ENCODE measurements at places on chromosomes 13 and 19.

GRCh38 chr19:18883526-18884304, 12.2 kb downstream of the CERS1 start:
- DNase-seq, result no peak

- DNase-seq, result no peak
Observed at GRCh38 chr19:4415352-4415751, 12.9 kb downstream of the CHAF1A start.

DNA sequence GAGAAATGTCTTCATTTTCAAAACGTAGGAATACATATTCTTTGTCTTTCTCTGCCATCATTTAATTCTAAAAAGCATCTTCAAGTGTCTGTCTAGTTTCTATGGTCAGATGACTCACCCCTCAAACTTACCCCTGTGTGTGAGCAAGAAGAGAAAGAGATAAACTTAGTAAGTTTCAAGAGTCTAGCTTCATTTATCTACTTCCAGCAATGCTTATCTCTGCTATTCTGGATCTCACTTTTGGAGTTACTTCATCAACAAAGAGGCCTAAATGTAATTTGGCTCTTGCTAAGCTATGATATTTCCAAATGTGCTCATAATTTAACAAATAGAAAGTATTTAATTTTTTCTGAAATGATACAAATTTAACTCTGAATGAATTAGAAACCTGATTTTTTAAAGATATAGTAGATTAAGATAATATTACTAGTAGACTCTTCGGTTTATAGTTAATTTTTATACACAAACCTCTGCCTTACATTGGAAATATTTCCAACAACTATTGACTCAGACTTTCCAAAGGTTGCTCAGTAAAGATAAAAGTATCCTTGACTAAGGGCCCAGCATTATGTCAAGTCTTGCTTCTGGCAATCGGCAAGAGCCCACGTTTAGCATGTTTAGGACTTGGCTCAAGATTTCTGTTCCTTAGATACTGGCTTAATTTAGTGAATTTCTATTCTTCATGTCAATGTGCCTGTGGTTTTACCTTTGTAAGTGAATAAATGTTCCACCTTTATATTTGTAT, 1511.0 kb upstream of the SLC10A2 start:
- DNase-seq, result no peak

- no peak for DNase-seq
Observed at GRCh38 chr13:42035905-42036521, 12.4 kb upstream of the DGKH start.

- DNase-seq, result no peak
Observed at GRCh38 chr19:30861919-30862318, 487.3 kb downstream of the TSHZ3 start.

GRCh38 chr13:100423375-100423774, 165.2 kb downstream of the GGACT start:
- DNase-seq, result no peak

DNA sequence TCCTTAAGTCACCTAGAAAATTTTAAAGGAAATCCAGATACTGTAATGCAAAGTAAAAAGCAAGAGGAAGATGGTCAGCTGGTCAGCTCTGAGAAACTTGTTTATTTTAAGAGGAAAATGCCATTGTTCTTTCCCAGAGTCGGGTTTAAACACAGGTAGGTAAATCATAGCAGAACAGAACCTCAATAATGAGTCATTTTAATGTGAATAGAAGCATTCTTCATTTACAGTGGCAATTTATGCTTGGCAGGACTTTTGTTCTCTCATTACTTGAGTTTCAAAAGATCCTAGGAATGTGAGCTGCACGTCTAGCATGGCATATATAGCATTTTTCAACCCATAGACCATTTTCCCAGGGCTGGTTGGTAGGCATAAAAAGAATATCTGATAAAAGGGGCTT, 132.3 kb downstream of the LIG4 start:
- no peak for DNase-seq

- no peak for DNase-seq
Observed at GRCh38 chr13:93368718-93369117, 142.1 kb downstream of the GPC6 start.

- DNase-seq, result no peak
Observed at GRCh38 chr13:42068886-42069285, 20.4 kb downstream of the DGKH start.

DNA sequence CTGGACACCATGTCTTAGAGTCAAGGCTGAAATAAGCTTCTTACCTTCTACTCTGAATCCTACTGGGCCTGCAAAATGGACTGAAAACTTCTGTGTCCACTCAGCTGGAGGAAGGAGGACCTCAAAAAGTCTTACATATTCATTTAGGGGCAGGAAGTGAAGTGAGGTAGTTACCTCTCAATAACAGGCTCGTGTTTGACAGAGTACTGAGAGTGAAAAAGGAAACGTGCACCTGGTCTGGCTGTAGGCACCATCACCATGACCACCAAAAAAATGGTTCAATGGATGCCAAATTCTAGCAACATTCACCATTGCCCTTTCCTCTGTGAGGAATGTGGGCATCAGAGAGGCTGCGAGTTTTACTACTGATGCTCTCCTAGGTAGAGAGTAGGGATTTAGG, 176.2 kb downstream of the RFC3 start:
- DNase-seq, result no peak

DNA sequence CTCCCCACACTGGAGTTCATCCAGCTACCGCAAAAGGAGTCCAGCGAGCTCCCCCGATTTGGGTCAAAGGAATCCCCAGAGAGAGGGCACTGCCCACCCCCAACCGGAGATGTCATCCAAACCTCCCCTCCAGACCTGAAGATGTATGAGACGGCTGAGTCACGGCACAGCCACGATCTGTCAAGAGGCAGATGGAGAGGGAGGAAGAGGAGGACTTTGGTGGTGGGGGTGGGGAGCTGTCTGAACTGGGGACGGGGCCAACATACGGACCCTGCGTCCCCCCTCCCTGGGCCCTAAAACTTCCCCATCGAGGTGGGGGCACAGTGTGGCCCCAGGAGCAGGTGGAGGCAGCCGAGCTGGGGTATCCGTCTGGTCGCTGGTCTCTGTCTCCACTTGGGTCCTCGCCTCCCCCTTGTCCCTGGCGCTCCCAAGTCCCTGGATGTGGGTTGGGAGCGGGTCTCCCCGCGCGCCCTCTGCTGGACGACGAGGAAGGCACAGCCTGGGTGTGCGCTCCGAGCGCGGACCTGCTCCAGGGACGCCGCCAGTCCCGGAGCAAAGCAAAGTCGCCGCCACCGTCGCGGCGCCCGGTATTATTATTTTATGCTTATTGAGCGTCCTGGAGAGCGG, 3.8 kb downstream of the PDE4A start:
- peak; percentile 45 for DNase-seq

GRCh38 chr19:38371081-38371480, 3.3 kb upstream of the PSMD8 start:
- DNase-seq, result no peak

GRCh38 chr13:110115591-110115990, 191.4 kb downstream of the COL4A1 start:
- DNase-seq, result no peak

- no peak for DNase-seq
Observed at GRCh38 chr19:38707512-38708114, 36.7 kb downstream of the CAPN12 start.

GRCh38 chr13:34322014-34322742, 504.2 kb downstream of the RFC3 start:
- no peak for DNase-seq

DNA sequence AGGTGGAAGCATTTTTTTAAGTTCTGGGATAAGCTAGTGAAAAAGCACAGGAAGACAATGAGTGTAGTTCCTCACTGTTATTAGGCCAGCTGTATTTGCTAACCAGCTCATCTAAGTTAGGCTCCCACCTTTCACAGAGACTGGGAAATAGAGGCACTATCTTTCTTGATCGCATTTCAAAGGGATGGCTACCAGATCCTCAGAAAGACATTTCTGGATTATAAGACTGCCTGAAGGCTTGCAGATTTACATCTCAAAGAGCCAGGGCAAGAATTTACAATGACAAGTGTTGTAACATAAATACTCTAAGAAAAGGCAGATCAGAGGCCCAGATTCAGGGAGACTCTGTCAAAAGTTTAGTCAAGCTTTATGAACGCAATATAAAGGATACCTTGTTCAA, 1005.5 kb downstream of the PCDH9 start:
- peak; percentile 10 for DNase-seq

- DNase-seq, result no peak
Observed at GRCh38 chr19:1227304-1228054, 10.3 kb downstream of the CBARP start.

- DNase-seq, result no peak
Observed at GRCh38 chr19:20611866-20612265, 46.3 kb upstream of the ZNF737 start.

GRCh38 chr13:46387064-46387851, at the start of gene RUBCNL:
TSS of gene RUBCNL (minus strand) at chr13:46387252. CDS start at chr13:46372475, 14,777 bp downstream.
- no peak for DNase-seq

DNA sequence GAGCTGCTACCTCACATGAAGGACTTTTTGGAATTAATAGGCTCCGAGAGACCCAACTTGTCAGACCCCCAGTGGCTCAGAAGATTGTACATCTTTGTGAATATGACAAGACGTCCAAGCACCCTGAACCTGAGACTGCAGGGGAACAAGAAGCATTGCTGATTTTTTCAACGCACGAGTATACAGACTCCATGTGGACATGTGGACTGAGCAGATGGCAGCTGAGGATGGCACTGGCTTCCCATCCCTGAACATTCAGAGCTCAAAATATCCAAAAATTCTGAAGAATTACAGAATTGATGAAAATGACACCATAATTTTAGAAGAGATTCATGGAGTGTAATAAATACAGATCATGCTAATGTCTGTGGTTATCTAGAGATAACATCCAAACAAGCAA, 254.1 kb downstream of the MZT1 start:
- no peak for DNase-seq

- DNase-seq, result no peak
Observed at GRCh38 chr13:89457977-89458376, 1786.8 kb downstream of the SLITRK5 start.

- DNase-seq, result no peak
Observed at GRCh38 chr13:50467156-50468110, 376.1 kb downstream of the DLEU7 start.

DNA sequence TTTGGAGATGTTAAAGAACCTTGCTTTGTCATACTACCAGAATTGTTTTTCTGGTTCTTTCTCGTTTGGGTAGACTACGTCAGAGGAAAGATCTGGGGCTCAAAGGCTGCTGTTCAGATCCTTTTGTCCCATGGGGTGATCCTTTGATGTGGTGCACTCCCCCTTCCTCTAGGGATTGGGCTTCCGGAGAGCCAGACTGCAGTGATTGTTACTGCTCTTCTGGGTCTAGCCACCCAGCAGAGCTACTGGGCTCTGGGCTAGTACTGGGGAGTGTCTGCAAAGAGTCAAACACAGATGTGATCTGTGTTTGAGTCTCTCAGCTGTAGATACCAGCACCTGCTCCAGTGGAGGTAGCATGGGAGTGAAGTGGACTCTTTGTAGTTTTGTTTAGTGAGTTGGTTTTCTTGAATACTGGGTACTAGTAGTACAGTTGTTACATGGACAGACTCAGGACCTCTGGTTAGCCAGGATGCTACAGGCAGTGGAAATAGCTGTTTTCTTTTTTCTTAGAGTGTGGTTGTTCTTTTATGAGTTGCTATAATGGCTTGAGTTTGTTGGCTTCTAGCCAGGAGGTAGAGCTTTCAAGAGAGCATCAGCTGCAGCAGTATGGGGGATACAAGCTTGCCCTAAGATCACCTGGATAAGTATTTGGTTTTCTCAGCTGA, 34.4 kb downstream of the DNAJC15 start:
- DNase-seq, result peak; percentile 62

DNA sequence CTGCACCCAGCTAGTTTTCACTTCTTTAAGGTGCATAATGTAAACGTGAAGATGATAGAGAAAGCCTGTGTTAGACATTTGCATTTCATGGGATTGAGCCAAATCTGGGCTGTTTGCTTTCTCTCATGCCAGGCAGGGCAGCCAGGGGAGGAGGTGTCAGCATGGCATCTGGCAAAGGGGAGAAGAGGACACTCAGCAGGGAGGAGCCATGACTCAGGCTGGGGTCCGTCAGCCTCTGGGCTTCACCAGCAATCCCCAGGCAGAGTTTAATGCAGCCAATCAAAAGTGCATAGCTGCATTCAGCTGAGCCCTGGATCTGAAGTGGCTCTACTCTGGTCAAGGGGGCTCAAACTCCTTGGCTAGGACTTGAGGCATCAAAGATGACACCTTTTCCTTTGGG, 23.5 kb downstream of the EBPL start:
- no peak for DNase-seq

DNA sequence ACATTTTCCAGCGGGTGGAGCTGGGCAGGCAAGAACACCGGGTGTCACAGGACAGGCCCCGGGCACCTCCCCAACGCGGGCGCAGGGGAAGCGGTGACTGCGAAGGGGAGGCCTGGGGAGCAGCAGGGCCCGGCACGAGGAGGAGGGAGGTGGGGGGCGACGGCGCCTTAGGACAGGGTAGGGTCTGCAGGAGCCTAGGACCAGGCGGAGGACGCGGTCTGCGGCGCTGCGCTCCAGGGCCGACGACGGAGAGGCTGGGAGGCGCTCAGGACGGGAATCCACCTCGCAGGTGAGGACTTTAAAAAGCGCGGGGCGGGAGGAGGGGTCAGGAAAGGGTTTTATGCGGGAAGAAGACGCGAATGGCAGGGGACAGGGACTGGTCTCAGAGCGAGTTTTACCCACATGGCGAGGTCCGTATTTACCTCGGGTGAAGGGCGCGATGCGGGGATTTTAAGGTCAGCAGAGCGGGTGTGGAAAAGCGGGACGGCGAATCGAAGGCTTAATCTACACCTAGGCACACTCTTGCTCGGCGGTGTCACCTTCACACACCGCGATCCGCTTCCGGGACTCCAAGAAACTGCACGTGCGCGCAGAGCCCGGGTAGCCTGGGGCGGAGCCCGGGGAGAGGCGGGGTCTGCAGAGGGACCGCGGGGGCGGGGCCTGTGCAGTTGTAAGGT, 13.5 kb downstream of the ERVV-2 start:
- DNase-seq, result no peak

DNA sequence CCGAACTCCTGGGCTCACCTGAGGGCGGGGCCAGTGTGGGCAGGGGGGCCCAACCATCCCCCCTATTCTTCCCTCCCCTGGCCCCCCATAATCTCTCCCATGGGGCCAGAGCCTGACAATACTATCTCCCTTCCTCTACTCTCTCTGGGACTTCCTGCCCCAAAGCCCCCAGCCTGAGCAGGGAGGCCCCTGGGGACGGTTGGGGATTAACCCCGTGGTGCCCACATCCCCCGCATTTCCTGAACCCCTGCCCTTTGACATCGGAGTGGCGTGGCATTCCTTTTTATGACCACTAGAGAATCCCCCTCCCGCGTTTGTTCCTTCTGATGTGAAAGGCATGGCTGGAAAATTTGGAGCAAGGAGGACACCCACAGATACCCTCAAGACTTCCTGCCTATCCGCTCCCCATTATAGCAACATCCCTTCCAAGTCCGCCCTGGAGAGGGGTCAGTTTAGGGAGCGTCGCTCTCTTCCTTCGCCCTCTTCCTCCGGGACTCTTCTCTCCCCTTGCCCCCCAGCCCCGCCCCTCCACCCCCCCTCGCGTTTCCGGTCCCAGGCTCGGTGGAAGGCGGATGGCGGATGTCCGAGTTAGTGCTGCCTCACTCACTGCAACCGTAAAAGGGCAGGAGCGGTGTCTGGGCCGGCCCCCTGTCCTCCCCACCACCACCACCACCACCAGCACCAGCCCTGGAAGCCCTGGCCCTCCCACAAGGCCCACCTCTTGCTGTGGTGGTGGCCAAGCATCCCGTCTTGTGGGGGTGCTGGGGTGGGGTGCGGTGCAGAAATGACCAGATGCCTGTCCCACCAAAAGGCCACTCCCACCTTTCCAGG, 1.8 kb downstream of the VASP start:
- peak; percentile 60 for DNase-seq

GRCh38 chr19:16454351-16454918, 17.3 kb downstream of the EPS15L1 start:
- no peak for DNase-seq
